SK-MEL-5 (cell line): ENCODE measurements at places on chromosomes 4 and X. TPM values are rescaled to one million over a fixed set of nuclear protein-coding genes. Genes with fewer than 3 reads are reported as not detected.

ZFP42 gene
- total RNA-seq: not detected in 2 replicates

GASK1B gene
- total RNA-seq: 11.7 and 12.8 TPM in 2 replicates

MOSPD2 gene
- total RNA-seq: 18.3 and 21.3 TPM in 2 replicates

MXRA5 gene
- total RNA-seq: 0.03 TPM in 1 of 2 replicates, not detected in the other

CT45A5 gene
- total RNA-seq: 35.2 and 41.3 TPM in 2 replicates

DSPP gene
- not detected in 2 replicates for total RNA-seq

MSANTD1 gene
- total RNA-seq: 0.11 TPM in 1 of 2 replicates, not detected in the other

RASSF6 gene
- not detected in 2 replicates for total RNA-seq

ATG4A gene
- total RNA-seq: 7.9 and 9.0 TPM in 2 replicates

C4orf17 gene
- not detected in 2 replicates for total RNA-seq

SSX2B gene
- total RNA-seq: not detected in 2 replicates

HGFAC gene
- not detected in 2 replicates for total RNA-seq

PPP2R2C gene
- total RNA-seq: 0.55 TPM in 1 of 2 replicates, not detected in the other

IQSEC2 gene
- 6.3 and 8.4 TPM in 2 replicates for total RNA-seq

NUDT11 gene
- total RNA-seq: 9.3 and 9.6 TPM in 2 replicates

OTC gene
- not detected in 2 replicates for total RNA-seq

PNCK gene
- 0.64 and 0.87 TPM in 2 replicates for total RNA-seq

PGAM4 gene
- not detected in 2 replicates for total RNA-seq

PIGA gene
- 22.0 and 26.3 TPM in 2 replicates for total RNA-seq
